ENCODE measurements at places on chromosomes 11 and 22. TPM values are rescaled to one million over a fixed set of nuclear protein-coding genes. Genes with fewer than 3 reads are reported as not detected.

- DNase-seq: no peak
Measured at GRCh38 chr22:45376009-45376408, 37.4 kb downstream of the SMC1B start.

FXYD6 gene
- total RNA-seq: not detected

- DNase-seq: no peak
Measured at GRCh38 chr11:65549096-65549495, 9.1 kb downstream of the LTBP3 start.

DNA sequence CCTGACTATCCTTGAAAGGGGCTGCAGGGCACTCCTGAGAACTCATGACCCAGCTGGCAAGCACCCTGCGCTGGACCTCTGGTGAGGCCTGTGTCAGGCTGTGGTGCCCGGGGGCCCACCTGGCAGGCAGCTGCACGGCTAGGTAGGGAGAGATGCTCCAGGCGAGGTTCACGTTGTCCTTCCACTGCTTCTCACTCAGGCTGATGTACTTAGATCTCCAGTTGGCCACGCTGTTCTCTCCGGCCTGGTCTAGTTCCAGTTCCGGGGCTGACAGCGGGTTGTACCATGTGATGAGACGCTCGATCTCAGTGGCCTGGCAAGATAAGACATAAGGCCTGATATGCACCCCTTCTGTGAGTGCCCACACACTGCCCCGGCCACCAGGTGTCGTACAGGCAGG lies 44.7 kb upstream of the SERPIND1 start:
- no peak for DNase-seq

- no peak for DNase-seq
Measured at GRCh38 chr11:67510023-67510345, 2.0 kb upstream of the CDK2AP2 start.

SLN gene
- total RNA-seq: not detected

P2RY6 gene
- not detected for total RNA-seq

SCYL1 gene
- 60.4 TPM for total RNA-seq

MAPK11 gene
- total RNA-seq: 2.1 TPM

DNA sequence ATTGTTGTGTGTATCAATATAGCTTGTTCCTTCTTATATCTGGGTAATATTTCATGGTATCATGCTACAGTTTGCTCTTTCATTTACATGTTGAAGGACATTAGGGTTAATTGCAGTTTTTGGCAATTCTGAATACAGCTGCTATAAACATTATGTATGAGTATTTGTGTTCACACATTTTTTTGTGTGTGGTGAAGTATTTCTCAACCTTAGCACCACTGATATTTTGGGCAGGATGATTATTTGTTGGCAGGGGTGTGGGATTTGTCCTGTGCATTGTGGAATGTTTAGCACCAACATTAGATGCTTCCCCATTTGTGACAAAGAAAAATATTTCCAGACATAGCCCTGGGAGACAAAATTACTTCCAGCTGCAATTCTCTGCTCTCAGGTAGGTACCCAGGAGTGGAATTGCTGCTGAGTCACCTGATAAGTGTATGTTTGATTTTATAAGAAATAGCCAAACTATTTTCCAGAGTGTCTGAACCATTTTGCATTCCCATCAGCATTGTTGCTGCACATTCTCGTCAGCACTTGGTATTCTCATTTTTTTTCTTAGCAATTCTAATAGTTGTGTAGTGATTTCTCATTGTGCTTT lies 128.2 kb downstream of the SNX19 start:
- DNase-seq: no peak
